Sigmoid colon (tissue), 7 donors: ENCODE measurements at places on chromosomes 11 and 22. TPM values are rescaled to one million over a fixed set of nuclear protein-coding genes. Genes with fewer than 3 reads are reported as not detected.

GRCh38 chr22:48090332-48090672, 1327.9 kb downstream of the TBC1D22A start:
- H3K4me3 ChIP-seq, result peak overlapping the region; percentile 1
- no peaks in the 10 kb centered on the region for H3K36me3 ChIP-seq
- DNase-seq, result no peak
- H3K27me3 ChIP-seq, result no peaks in the 10 kb centered on the region
- peaks cover 42% of the 10 kb centered on the region for H3K4me1 ChIP-seq

DDT gene
- 144 TPM for total RNA-seq

DNA sequence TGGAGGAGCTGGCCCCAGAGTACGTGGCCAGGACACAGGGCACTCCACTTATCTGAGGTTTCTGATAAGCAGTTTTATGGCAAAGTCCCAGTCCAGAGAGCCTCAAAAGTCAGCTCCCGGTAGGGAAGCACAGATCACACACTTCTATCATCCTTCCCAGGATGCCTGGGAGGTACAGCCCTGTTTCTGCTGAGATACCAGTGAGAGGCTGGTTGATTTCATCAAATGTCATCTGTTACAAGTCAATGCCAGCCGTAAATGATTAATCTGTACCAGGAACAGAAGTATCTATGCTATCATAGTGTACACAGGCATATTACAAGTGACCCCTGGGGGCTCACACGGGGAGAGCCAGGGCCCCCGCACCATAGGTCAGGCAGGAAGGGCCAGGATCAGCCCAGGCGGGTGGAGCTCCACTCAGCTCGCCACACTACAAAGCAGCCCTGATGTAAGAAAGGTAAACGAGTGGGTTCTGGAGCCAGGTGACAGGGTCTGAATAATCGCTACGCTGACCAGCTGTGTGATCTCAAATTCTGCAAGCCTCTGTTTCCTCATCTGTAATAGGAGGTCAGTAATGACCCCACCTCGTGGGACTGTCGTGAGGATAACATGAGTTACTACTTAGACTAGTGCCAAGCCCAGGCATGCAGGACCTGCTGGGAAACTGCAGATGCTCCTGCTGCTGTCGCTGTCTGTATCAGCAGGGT, 17.6 kb downstream of the PLA2G6 start:
- no peak overlapping the region for H3K4me3 ChIP-seq
- H3K27ac ChIP-seq, result no peak overlapping the region
- peaks cover 12% of the 10 kb centered on the region for H3K4me1 ChIP-seq
- peak; percentile 30 for DNase-seq
- H3K36me3 ChIP-seq, result no peaks in the 10 kb centered on the region
- no peaks in the 10 kb centered on the region for H3K27me3 ChIP-seq

OPCML gene
- total RNA-seq, result not detected

DNA sequence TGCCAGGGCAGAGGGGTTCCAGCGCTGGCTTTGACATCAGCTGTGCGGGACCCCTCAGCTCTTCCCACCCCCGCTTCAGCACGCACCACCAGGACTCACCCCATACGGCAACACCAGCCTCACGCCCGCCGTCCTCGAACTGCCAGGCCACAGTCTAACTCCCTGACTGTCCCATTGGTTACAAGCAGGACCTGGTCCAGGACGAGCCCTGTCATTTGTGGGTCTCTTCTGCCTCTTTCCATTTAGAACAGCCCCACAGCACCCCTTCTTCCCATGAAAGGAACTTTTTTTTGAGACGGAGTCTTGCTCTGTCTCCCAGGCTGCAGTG, 81.7 kb downstream of the PHF21B start:
- H3K27me3 ChIP-seq, result no peaks in the 10 kb centered on the region
- no peak overlapping the region for H3K4me3 ChIP-seq
- H3K4me1 ChIP-seq, result no peaks in the 10 kb centered on the region
- H3K36me3 ChIP-seq, result no peaks in the 10 kb centered on the region
- peak; percentile 30 for DNase-seq

RAB39A gene
- 1.8 TPM for total RNA-seq

GRCh38 chr11:36492724-36493304, 17.3 kb downstream of the TRAF6 start:
- H3K4me3 ChIP-seq, result no peak overlapping the region
- H3K27ac ChIP-seq, result no peak overlapping the region
- no peaks in the 10 kb centered on the region for H3K27me3 ChIP-seq
- peaks cover 93% of the 10 kb centered on the region for H3K36me3 ChIP-seq
- DNase-seq, result no peak
- H3K4me1 ChIP-seq, result no peaks in the 10 kb centered on the region

DNA sequence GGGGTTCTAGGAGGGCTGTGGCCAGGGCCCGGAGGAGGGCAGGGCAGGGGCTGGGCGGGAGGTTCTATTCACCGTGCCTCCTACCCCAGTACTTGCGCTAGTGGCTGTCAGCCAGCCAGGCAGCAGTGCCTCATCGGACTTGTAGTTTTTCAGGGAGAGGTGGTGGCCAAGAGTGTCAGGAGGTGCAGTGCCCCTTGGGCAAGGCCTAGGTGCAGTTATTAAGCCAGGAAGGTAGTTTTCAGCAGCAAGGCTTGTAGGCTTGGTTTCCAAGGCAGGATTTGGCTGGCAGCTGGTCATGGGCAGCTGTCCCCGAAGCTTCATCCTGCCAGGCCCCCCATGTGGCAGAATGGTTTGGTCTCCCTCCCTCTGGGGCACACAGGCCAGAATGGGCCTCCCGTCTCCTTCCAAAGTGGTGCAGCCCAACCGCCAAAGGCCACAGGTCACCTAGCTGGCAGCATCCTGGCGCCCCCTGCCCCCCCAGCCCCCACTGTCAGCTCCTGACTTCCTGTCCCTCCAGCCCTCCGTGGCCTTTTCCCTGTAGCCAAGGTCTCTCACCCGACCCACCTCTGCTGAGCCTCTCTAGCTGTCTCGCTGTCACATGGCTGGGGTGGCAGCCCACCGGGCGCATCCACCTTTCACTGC, 8.5 kb downstream of the CCDC88B start:
- H3K4me1 ChIP-seq, result no peaks in the 10 kb centered on the region
- DNase-seq, result no peak
- H3K4me3 ChIP-seq, result no peak overlapping the region
- no peaks in the 10 kb centered on the region for H3K27me3 ChIP-seq
- H3K36me3 ChIP-seq, result no peaks in the 10 kb centered on the region

TYR gene
- not detected for total RNA-seq

- no peaks in the 10 kb centered on the region for H3K36me3 ChIP-seq
- H3K27ac ChIP-seq, result no peak overlapping the region
- H3K27me3 ChIP-seq, result no peaks in the 10 kb centered on the region
- H3K4me3 ChIP-seq, result no peak overlapping the region
Measured at GRCh38 chr11:22903782-22904181, 43.5 kb upstream of the CCDC179 start.

DNA sequence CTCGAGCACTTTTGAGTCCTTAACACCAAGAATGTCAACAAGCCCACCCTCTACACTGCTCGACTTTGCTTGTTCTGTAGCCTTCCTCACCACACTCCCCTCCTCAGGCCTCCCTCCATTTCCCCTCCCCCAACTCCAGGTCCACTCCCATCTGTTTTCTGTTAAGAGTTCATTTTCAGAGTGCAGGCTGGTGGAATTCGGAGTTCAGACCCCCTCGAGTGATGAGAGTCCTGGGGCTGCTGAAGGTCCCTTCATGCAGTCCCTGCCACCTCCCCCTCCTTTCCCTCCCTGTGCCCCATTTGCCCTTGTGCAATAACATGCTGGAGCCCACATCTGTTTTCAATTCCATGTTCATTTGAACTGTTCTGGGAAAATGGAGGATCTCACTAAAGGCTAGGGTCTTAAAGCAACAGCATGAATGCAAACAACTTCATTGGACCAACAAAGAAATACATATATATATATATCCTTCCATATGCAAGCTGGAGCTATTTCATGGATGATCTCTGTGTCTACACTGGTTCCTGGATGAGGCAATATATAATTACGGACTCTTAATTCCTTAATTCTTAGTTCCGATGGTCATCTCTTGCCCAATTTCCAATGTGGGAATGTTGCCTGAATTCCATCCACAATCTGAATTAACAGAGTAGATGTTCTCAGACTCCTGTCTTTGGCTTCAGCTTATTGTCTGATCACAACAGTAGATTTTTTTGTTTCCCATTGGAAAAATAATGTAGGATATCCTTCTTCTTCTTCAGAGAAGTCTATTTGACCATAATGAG, 340.4 kb downstream of the ETS1 start:
- no peak for DNase-seq
- no peaks in the 10 kb centered on the region for H3K27me3 ChIP-seq
- H3K27ac ChIP-seq, result no peak overlapping the region
- H3K36me3 ChIP-seq, result no peaks in the 10 kb centered on the region
- H3K4me1 ChIP-seq, result peaks cover 10% of the 10 kb centered on the region

GRCh38 chr11:18785411-18785810, 6.2 kb downstream of the PTPN5 start:
- H3K36me3 ChIP-seq, result no peaks in the 10 kb centered on the region
- DNase-seq, result no peak
- H3K4me3 ChIP-seq, result no peak overlapping the region
- no peaks in the 10 kb centered on the region for H3K27me3 ChIP-seq

SYT7 gene
- total RNA-seq, result 0.66 TPM

MRPL16 gene
- total RNA-seq, result 44.2 TPM

GRCh38 chr22:37281646-37282384, 493 bp upstream of the CYTH4 start:
- H3K27me3 ChIP-seq, result peaks cover 71% of the 10 kb centered on the region
- DNase-seq, result no peak
- H3K4me1 ChIP-seq, result no peaks in the 10 kb centered on the region
- no peaks in the 10 kb centered on the region for H3K36me3 ChIP-seq
- H3K4me3 ChIP-seq, result peak overlapping the region; percentile 21
- no peak overlapping the region for H3K27ac ChIP-seq

MS4A12 gene
- 0.41 TPM for total RNA-seq

- H3K4me1 ChIP-seq, result no peaks in the 10 kb centered on the region
- no peak for DNase-seq
- no peaks in the 10 kb centered on the region for H3K36me3 ChIP-seq
- no peaks in the 10 kb centered on the region for H3K27me3 ChIP-seq
- no peak overlapping the region for H3K4me3 ChIP-seq
Measured at GRCh38 chr11:79108851-79109250, 332.0 kb downstream of the TENM4 start.

- DNase-seq, result no peak
- H3K36me3 ChIP-seq, result no peaks in the 10 kb centered on the region
- H3K27me3 ChIP-seq, result no peaks in the 10 kb centered on the region
- no peak overlapping the region for H3K4me3 ChIP-seq
Measured at GRCh38 chr11:1447845-1448825, 38.4 kb downstream of the MOB2 start.

GRCh38 chr11:76551400-76551799, 106.6 kb downstream of the EMSY start:
- H3K4me1 ChIP-seq, result peaks cover 7% of the 10 kb centered on the region
- no peak overlapping the region for H3K4me3 ChIP-seq
- H3K27ac ChIP-seq, result no peak overlapping the region

DNA sequence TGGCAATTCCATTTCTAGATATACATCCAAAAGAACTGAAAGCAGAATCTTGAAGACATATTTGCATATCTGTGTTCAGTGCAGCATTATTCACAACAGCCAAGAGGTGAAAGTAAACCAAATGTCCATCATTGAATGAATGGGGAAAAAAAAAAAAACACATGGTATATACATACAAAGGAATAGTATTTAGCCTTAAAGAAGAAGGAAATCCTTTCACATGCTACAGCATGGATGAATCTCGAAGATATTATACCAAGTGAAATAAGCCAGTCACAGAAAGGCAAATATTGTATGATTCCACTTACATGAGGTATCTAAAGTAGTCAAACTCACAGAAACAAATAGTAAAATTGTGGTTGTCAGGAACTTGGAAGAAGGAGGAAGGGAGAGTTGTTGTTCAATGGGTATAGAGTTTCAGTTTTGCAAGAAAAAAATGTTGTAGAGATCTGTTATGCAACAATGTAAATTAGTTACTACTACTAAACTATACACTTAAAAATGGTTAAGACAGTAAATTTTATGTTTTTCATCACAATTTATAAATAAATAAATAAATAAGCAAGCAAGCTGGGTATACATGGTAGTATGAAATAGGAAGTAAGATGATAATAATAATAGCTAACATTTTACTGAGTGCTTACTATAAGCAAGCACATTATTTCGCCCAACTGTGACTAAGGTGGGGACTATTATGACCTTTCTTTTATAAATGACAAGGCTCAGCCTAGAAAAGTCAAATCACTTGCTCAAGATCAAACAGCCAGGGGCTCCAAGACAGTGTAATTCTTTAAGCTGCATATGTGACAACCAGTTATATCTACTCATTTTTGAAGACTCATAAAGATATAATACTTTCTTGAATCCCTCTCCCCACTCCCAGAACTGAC, 50.0 kb downstream of the FAM168A start:
- no peaks in the 10 kb centered on the region for H3K27me3 ChIP-seq
- DNase-seq, result no peak
- no peak overlapping the region for H3K27ac ChIP-seq
- no peak overlapping the region for H3K4me3 ChIP-seq
- no peaks in the 10 kb centered on the region for H3K36me3 ChIP-seq

P2RY6 gene
- 1.2 TPM for total RNA-seq

GRCh38 chr11:43518408-43519160, 159.9 kb downstream of the TTC17 start:
- no peaks in the 10 kb centered on the region for H3K4me1 ChIP-seq
- no peaks in the 10 kb centered on the region for H3K36me3 ChIP-seq
- no peaks in the 10 kb centered on the region for H3K27me3 ChIP-seq

GRCh38 chr22:49894322-49895054, 23.8 kb downstream of the ALG12 start:
- no peak for DNase-seq
- no peak overlapping the region for H3K4me3 ChIP-seq
- H3K27me3 ChIP-seq, result no peaks in the 10 kb centered on the region

C11orf42 gene
- not detected for total RNA-seq

TBX10 gene
- not detected for total RNA-seq

DNA sequence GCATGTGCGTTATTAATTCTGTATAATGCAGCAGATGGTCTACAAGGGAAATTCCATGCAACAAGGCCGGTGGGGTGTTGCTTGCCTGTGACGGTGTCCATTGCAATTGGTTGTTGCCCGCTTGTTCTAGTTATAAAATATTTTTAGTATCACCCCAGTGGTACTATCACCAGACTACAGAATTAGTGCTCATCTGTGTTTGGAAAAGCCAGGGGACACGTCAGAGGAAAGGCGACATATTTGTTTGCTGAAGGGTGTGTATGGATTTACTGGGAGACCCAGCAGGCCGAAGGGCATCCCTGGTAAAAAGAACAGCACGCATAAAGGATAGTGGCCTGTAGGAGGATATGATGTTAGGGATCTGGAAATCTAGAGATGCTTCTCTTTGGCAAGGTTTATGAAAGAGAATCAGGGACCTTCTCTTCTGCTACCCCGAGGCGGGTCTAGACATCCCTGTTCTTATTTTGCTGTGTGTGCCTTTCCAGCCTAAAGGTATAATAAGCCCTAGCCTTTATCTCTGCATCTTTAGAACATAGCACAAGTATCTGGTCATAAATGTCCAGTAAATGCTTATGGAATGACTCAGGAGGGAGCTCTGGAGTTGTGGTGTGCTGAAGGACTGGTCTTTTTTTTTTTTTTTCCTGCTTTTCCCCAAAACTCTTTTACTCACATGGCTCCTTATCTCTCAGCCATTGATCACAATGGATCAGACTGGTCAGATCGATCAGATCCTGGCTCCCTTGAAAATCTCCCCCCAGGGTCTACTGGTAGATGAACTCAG, 90.9 kb downstream of the LDLRAD3 start:
- no peaks in the 10 kb centered on the region for H3K36me3 ChIP-seq
- no peaks in the 10 kb centered on the region for H3K4me1 ChIP-seq
- DNase-seq, result no peak
- no peak overlapping the region for H3K27ac ChIP-seq
- no peak overlapping the region for H3K4me3 ChIP-seq
- no peaks in the 10 kb centered on the region for H3K27me3 ChIP-seq

GRCh38 chr11:125591649-125592304, 875 bp upstream of the STT3A start:
- peaks cover 33% of the 10 kb centered on the region for H3K4me1 ChIP-seq
- peak overlapping the region; percentile 59 for H3K4me3 ChIP-seq
- H3K36me3 ChIP-seq, result no peaks in the 10 kb centered on the region
- DNase-seq, result peak; percentile 78
- H3K27me3 ChIP-seq, result no peaks in the 10 kb centered on the region
- H3K27ac ChIP-seq, result peak overlapping the region; percentile 98
